ENCODE measurements at places on chromosomes 7 and 10.

GRCh38 chr10:60644436-60645130, 133.7 kb upstream of the CDK1 start:
- DNase-seq, result no peak

DNA sequence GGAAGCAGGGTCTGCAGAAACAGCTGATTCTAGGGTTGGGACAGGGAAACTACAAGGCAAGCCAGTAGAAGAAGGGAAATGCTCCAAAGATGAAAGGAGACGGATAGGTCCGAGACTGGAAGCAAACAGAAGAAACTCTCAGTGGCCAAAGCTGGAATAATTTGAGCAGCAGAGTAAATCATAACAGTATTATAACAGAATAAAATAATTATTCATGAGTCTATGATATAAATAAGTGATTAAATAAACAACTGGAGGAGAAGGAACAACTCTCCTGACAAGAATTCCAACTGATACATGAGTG, 27.6 kb downstream of the EZH2 start:
- DNase-seq, result no peak

- no peak for DNase-seq
Observed at GRCh38 chr7:94471604-94472003, 38.0 kb upstream of the CASD1 start.

GRCh38 chr7:28542410-28542809, 130.1 kb downstream of the CREB5 start:
- no peak for DNase-seq

DNA sequence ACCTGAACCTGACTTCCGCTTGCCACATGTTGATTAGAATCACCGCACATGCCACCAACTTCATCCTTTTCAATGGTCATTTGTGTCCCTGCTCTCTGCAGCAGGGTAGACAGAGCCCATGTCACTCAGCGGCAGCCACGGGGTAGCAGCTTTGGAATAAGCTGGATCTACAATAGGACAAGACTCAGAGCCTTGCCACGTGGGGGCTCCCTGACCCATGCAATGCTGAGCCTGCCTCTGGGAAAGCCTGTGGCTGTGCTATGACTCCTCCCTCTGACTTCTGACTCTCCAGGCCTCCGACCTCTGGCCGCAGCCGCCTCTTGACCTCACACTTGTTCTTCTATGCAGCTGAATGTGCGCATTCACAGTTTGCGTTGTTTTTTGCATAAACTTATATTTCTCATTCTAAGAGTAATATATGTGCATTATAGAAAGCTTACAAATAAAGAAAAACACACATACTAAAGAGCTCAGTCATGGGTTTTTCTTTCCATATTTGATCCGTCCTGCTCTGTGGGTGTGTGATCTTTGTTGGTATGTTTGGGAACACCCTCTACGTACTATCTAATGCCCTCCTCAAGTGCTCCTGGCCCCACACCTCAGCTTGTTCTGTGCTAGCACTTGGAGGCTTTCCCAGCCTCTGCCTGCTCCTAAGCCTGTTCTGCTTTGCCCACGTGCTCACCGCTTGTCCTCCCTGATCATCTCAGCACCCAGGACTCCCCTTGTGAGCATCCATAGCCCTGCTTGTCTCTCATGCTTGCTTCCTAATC, 198.0 kb upstream of the MKI67 start:
- DNase-seq, result no peak

- no peak for DNase-seq
Observed at GRCh38 chr7:11934796-11935195, 102.8 kb upstream of the THSD7A start.

GRCh38 chr7:82897500-82897899, 265.2 kb downstream of the PCLO start:
- no peak for DNase-seq

DNA sequence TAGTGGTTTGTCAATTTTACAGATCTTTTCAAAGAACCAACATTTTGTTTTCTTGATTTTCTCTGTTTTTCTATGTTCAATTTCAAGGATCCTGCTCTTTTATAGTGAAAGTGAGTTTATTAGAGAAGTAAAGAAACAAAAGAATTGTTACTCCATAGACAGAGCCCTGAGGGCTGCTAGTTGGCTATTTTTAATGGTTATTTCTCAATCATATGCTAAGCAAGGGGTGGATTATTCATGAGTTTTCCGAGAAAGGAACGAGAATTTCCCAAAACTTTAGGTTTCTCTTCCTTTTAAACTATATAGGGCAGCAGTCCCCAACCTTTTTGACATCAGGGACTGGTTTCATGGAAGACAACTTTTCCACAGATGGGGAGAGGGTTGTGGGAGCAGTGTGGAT, 165.0 kb downstream of the CCSER2 start:
- DNase-seq, result no peak

GRCh38 chr10:15740261-15740660, 20.5 kb upstream of the ITGA8 start:
- no peak for DNase-seq

GRCh38 chr10:100508691-100509150, 10.9 kb downstream of the SEC31B start:
- DNase-seq, result no peak

DNA sequence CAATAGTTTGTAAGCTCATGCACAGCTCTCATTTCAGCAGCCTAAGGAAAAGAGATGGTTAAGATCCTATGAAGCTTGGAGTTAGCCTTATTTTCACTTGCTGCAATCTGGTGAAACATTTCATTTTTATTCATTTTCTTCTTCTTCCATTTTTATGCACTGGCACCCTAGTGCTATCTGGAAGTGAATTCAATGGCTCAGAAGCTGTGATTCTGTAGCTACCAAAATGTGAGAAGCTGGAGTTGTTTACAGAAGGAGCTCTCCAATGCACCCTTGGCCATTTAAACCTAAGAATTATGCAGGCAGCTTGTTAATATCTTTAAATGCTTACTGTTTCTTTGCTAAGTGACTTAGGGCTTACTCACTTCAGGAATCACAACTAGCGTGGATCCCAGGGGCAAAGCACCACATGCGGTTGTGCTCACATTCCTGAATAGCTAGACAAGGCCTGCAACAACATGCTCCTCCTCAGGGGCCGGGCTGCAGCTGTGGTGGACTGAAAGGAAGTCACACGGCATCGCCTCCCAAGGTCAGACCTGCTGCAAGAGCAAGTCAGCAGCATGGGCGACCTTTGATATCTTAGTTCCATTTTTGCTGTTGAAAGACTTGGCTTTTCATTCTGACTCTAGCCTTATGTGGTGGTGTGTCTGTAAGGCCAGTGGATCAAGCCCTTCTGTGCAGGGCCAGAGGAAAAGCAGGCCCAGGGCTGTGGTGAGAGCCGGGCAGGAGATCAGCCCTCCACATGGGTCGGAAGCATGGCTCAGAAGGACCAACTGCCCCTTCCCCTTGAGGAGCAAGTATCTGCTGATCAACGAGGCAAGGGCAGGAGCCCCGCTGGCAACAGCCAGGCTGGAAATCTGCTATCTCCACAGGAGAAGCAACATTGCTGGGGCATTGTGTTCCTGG, 91.9 kb upstream of the MBL2 start:
- peak; percentile 85 for DNase-seq

- no peak for DNase-seq
Observed at GRCh38 chr10:77417806-77418640, 219.6 kb downstream of the KCNMA1 start.

- DNase-seq, result no peak
Observed at GRCh38 chr10:129774082-129774735, 189.9 kb downstream of the EBF3 start.

DNA sequence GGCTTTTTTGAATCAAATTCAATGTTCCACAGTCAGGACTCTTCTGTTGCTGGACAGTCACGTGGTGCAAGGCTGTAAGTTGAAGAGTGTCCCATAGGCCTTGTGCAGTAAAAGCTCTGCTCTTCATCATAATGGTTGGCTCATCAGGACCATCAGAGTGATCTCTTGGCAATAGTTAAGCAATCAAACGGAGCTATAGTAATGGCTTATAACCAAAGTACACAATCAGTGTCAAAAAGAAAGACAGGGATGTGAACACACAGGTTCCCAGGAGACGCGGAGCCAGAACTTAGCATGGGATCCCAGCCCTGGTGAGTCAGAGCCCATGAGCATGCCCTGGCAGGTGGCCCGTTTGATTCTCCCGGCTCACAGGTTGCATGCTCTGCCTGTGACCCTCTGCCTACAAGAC, 10.8 kb upstream of the GPNMB start:
- no peak for DNase-seq

DNA sequence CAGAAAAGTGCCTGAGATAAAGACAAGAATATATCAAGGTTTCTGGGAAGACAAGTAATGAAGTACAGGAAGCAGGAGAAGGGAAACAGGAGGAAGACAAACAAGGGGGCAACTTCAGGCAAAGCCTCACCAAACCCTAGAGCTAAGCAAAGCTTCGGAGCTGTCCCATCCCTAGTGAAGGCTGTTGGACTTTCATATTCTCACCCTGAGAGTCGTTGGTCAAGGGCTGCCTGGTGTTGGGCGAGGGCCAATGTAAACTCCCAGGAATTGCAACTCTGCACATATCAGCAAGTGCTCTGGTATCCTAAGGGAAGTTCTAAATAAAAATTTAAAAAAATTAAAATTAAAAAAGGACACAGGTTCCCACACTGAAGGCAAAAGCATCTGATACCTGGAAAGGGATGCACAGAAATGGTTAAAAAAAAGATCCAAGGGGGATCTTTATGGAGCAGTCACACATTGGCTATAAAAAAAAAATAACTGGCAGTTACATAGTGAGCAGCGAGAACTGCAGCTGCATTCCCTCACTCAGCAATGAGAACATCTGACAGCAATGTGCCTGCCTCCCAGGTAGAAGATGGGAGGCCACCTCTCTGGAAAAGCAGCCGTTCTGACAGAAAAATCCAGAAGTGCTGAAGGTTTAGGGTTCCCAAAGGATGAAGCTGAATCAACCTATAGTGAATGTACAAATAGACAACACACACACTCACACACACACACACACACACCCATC, 304.7 kb downstream of the WDR11 start:
- DNase-seq, result no peak

DNA sequence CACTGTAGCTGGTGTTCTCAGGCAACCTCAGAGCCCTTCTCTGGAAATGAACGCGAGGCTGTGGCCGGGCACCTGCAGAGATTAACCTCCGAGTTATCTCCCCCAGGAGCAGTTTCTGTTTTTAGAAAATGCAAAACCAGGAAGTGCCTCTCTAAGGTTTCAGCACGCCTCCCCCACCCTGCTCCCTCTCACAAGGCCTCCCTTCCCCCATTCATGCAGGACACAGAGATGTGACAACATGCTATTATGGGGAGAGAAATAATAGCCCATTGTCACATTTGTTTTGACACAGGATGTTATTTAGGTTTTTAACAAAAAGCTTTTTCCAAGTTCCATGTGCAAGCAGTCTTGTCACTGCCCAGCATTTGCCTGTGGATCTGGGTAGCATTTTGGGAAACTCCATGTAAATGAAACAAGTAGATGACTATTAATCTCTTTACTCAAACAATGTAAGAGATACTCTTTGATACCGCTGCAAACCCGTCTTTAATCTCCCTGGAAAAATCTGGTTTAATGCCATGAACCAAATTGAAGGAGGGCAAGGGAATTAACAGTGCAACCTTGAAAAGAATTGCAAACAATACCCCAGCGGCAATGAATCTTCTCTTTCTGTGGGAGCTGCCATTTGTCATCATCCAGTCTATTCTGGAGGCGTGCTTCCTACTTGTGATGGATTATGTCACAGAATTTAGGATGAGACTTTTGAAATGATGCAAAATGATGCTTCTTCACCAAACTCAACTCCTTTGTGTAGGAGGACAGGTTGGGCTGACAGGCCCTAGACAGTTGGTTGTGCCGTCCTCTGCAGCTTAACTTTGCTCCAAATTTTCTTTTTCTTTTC, 86.5 kb upstream of the NMT2 start:
- no peak for DNase-seq

DNA sequence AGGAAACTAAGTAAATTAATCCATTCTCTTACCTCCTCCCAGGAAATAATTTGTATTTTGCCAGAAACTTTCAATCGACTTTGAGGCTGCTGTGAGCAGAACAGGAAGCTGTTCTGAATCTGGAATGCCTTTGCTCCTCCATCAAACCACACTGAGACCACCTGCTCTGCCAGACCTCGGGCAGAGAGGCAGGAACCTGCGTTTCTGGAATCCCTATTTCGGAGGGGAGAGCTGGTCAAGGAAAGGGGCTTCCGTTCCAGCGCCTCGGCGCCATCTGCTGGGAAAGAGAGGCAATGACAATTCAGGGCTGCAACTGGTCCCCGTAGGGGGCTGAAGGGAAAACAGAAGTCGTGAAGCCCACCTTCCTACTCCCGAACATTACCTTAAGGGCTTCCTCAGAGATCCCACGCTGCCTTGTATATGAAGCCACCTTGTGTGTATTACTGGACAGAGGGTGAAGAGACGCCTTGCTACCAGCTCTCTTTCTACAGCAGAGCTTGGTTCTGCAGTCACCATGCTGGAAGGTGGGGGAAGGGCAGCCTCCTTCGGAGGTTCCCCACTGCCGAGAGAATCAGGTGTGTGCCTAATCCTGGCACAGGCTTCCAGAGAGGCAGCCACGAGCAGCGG, 31.2 kb downstream of the ZNF467 start:
- no peak for DNase-seq

DNA sequence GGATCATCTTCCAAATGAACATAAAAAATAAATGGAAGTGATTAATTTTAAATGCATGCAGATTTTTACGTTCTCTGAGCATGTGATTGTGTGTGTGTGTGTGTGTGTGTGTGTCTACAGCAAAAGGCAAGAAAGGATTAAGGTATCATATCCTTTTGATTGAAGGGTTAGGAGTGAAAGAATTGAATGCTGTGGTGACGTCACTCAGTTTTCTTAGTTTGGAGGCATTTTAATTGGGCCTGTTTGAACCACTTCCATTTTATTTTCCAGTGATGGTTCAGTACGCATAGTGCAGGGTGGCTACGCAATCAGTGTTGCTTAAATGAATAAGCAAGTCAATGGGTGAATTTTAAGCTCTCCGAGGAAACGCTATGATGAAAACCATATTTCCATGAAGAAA, 31.3 kb downstream of the TACC2 start:
- no peak for DNase-seq

GRCh38 chr7:135704698-135705097, 23.3 kb downstream of the SLC13A4 start:
- no peak for DNase-seq

- no peak for DNase-seq
Observed at GRCh38 chr7:129821476-129821875, 131.3 kb downstream of the UBE2H start.

DNA sequence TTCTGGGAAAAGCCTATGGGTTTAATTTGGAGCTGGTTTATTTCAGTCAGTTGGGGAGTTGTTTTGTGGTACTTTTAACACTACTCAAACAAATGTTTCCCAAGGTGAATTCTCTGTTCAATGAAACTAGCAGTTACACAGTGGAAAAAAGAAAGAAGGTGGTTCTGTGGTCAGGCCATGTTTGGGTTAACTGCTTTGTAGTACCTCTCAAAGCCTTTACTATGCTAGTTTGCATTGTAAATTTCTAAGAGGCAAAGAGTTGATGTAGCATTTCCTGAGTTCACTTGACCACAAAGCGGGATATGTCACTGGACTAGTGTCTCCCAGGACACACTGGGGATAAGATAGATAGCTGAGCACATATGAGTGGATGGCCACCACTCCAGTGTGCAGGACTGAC, 145.4 kb downstream of the KIF20B start:
- no peak for DNase-seq

GRCh38 chr10:132306343-132306685, 1.4 kb downstream of the STK32C start:
- no peak for DNase-seq

- DNase-seq, result no peak
Observed at GRCh38 chr7:13860734-13861133, 128.7 kb downstream of the ETV1 start.

GRCh38 chr7:146401939-146402338, 285.3 kb downstream of the CNTNAP2 start:
- DNase-seq, result no peak

- no peak for DNase-seq
Observed at GRCh38 chr7:7157887-7158271, 24.5 kb upstream of the C1GALT1 start.

GRCh38 chr7:55063633-55064032, 44.8 kb downstream of the EGFR start:
- DNase-seq, result no peak

All from GM04503 (cell line).